ENCODE measurements at places on chromosomes 5 and 9. TPM values are rescaled to one million over a fixed set of nuclear protein-coding genes. Genes with fewer than 3 reads are reported as not detected.

- no peak for DNase-seq
Observed at GRCh38 chr9:129380961-129381401, 202.9 kb upstream of the IER5L start.

DNA sequence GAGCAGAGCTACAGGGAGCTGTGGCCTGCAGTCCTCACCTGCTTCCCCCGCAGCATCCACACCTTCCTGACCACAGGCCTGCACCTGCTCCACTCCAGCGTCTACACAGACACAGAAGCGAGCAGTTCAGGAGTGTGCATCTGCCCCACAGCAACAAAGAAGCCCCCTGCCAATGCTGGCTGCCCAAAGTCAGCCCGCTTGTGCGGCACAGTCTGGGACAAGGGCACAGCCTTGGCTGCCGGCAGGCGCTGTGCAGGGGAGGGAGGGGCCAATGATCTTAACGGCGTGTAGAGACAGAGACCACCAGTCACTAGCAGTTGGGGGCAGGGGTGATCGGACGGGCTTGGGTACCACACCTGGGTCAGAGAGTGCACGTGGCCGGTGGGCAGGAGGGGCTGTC is 6.6 kb downstream of the BRD9 start:
- DNase-seq: no peak

SLIT3 gene
- total RNA-seq: not detected

- DNase-seq: no peak
Observed at GRCh38 chr5:66617226-66617861, 21.2 kb downstream of the MAST4 start.

SLC4A9 gene
- not detected for total RNA-seq

- DNase-seq: no peak
Observed at GRCh38 chr9:13013991-13014883, 239.4 kb downstream of the LURAP1L start.

- no peak for DNase-seq
Observed at GRCh38 chr5:35488791-35489190, 128.9 kb upstream of the SPEF2 start.

GRCh38 chr5:169166078-169166477 is 134.9 kb downstream of the SLIT3 start:
- no peak for DNase-seq

CNTLN gene
- total RNA-seq: 6.5 TPM

ASTN2 gene
- 25.3 TPM for total RNA-seq

DNA sequence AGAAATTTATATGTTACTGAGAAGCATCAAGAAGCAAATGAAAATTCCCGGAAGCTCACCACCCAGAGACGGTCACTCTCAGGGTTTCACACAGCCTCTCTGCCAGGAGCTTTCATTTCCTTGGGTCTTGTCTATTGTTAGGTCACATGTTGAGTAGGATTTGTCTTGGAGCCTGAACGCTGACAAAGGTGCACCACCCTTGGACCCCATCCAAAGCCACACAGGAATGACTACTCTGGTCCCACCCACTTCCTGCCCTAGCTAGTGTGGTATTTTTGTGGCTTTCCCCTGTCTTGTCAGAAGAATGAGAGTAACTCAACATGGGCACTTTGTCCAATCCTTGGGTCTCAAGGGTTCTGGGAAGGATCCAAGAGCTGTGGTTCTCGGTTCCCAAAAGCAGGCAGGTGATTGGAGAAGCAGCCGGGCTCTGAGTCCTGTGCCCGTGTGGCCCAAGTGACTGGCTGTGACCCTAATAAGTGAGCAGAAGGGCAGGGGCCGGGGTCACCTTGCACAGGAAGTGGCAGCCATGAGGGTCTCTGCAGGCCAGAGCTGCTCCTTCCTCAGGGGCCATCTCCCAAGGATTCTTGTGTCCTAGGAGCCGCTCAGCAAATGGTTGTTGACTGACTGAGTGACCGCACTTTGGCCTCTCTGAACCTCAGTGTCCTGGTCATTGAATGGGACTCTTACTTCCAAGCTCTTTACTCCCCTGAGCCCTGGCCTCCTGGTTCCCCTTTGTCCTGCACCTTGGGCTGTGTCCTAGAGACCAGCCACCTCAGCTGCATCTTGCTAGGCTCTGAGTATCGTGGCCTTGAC is 6.9 kb downstream of the FGD3 start:
- DNase-seq: peak; percentile 25

DNA sequence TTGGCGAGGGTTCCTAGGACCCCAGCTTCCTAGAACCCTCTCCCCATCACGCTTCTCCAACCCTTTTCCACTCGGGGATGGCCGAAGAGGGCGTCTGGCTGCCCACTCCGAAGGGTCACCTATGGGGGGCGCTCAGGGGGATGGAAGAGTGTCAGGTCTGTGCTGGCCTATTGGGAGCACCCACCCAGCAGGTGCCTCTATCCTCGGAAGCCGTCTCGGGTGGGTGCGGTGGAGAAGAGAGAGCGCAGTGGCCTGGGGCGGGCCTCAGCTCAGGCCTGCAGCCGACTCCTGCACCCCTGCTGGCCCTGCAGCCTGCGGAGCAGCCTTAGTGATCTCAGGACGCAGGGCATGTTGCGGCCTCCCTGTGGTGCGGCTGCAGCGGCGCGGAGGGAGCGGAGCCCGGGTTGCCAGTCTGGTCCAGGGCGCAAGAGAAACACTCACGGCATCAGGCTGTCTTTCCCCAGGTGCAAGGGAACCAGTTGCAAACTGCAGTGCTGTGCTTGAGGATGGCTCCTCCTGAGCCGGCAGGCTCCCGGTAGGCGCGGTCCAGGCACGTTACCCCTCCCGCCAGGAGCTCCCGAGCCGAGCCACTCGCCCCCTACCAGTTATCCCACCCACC is 1.5 kb upstream of the IRX2 start:
- DNase-seq: no peak

- no peak for DNase-seq
Observed at GRCh38 chr5:95223566-95224258, 61.2 kb downstream of the MCTP1 start.

- no peak for DNase-seq
Observed at GRCh38 chr5:169080448-169080911, 220.5 kb downstream of the SLIT3 start.

GRCh38 chr9:77744841-77745430 is 96.8 kb upstream of the GNA14 start:
- DNase-seq: no peak

- no peak for DNase-seq
Observed at GRCh38 chr9:24936117-24936516, 390.4 kb upstream of the IZUMO3 start.

- DNase-seq: no peak
Observed at GRCh38 chr5:175223291-175223690, 220.7 kb downstream of the DRD1 start.

- DNase-seq: peak; percentile 6
Observed at GRCh38 chr5:106481374-106481773, 1189.4 kb downstream of the EFNA5 start.

IFNB1 gene
- not detected for total RNA-seq

- no peak for DNase-seq
Observed at GRCh38 chr5:32935283-32935682, 224.2 kb downstream of the NPR3 start.

GRCh38 chr9:127862075-127863011 is 7.9 kb upstream of the ENG start:
- no peak for DNase-seq
